ENCODE measurements at places on chromosomes 1 and 21.
A peak's percentile ranks its signal among the peaks of the same experiment; 100 is the strongest.

GRCh38 chr1:186775881-186776560, 52.7 kb upstream of the PLA2G4A start:
- no peak for DNase-seq

- DNase-seq, result no peak
Measured at GRCh38 chr1:6785728-6786505, 663 bp downstream of the CAMTA1 start.

- DNase-seq, result no peak
Measured at GRCh38 chr1:224175617-224176016, 7.4 kb upstream of the DEGS1 start.

- no peak for DNase-seq
Measured at GRCh38 chr1:29958271-29958670, 721.9 kb downstream of the PTPRU start.

DNA sequence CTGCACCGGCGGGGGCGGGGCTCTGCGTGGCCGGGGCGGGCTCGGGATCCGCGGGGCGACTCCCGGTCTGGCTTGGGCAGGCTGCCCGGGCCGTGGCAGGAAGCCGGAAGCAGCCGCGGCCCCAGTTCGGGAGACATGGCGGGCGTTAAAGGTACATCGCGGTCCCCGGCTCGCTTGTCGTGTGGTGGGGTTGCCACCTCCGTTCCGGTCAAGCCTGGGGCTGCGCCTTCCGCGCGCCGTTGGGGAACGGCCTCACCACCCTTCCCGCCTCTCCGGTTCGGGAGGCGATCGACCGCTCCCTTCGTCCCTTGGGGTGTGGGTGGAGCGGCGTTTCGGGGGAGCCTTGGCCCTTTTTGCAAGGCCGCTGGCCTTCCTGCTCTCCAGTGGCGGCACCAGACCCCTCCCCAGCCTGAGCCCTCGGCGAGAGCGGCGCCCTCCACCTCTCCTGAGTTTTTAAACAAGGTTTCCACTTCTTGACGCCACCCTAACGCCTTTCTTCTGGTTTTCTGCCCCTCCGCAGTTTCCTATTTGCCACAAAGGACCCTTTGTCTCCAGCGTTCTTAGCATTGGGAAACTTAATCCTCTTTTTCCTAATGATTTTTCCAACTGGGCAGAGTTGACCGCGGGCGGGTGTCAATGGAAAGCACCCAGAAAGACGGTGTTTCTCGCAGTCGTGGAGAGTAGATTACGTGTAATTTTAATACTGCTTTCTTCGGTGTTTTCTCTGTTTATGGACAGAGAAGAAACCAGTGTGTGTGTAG, at the start of the genes LEPR and LEPROT:
Gene LEPR (plus strand): TSS at position 79 of the 761 bp plus-strand sequence. CDS start 144,898 bp downstream, outside the sequence.
Gene LEPROT (plus strand): TSS at position 79 of the 761 bp plus-strand sequence. CDS start 57 bp downstream, at position 136.
- no peak for DNase-seq

DNA sequence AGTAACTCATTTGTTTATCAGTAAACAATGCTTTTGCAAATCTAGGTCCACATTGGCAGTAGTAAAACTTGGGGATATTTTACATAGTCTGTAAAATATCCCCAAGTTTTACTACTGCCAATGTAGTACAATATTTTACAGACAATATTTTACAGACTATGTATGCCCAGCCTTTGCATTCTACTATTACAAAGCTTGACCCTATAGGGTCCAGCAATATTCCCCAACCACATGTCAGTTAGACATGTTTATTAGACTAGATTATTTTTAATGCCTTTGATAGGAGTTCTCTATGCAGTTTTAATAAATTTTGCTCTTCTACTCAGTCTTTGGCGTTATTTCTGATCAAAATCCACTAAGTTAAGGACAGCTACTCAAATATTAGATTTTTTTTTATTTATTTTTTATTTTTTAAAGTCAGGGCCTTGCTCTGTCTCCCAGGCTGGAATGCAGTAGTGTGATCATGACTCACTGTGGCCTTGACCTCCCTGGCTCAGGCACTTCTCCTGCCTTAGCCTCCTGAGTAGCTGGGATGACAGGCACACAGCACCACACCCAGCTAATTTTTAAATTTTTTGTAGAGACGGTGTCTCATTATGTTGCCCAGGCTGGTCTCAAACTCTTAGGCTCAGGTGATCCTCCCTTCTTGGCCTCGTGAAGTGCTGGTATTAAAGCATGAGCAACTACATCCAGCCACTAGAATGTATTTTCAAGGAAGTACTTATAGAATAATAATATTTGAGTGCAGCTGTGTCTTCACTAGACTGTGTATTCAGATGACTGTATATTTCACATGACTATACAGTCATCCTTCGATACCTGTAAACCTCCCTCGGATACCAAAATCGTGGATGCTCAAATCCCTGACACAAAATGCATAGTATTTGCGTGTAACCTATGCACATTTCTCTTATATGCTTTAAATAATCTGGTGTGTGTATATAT, 19.8 kb downstream of the MIER1 start:
- peak; percentile 39 for DNase-seq

DNA sequence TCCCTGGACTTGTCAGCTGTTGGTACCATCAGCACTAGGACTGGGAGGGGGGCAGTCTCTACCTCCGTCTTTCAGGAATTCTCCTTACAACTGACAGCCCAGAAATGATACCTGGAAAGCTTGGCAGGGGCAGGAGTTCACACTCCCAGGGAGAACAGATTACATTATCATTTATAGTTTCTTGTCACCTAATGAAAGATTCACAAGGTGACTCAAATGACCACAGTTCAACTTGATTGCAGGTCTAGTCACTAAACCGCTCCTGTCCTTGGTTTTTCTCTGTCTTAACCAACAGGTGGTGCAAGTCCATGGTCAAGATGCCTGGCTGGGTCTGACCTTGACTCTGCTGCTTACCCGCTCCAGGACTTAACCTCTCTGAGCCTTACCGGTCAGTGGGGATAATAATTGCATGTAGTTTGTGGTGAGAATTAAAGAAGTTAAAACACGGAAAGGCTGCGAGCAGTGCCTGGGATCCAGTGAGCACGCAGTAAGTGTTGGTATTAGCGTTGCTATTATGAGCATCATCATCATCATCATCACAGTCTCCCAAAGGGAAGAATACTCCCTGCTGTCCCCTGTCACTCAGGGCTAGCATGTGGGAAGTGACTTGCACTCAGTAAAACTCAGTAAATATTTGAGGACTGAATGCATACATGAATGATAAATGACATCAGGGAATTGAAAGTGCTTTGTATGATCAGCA, 125.3 kb upstream of the CD34 start:
- DNase-seq, result no peak

GRCh38 chr1:157113631-157114030, 14.0 kb upstream of the ETV3L start:
- DNase-seq, result no peak

GRCh38 chr1:82762829-82763532, 962.2 kb downstream of the ADGRL2 start:
- DNase-seq, result no peak

- DNase-seq, result no peak
Measured at GRCh38 chr1:117527566-117528102, 78.2 kb upstream of the TENT5C start.

GRCh38 chr1:11285883-11286734, 13.1 kb downstream of the UBIAD1 start:
- DNase-seq, result no peak

- DNase-seq, result no peak
Measured at GRCh38 chr1:114009393-114009792, 30.1 kb downstream of the OLFML3 start.

DNA sequence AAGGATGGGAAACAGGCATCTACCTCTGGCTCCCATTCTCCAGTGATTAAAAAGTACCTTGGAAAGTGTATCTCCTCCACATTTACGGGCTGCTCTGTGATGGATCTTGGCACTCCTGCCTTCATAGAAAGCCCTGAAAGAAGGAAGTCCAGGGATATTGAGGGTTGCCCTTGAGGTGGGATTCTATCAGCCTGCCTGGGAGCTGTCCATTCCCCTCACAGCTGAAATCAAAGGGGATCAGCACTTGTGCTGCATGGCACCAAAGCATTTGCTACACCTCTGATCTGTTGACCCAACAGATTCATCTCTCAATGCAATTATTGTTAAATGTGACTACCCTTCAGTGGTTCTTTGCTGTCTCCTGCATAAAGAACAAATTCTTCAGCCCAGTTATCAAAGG, 442.0 kb upstream of the RUNX1 start:
- DNase-seq, result no peak

- no peak for DNase-seq
Measured at GRCh38 chr1:158830904-158831507, at the start of gene MNDA. Gene MNDA, plus strand, starts transcription at chr1:158831351. Its CDS starts 10,803 bp downstream, at chr1:158842154.

DNA sequence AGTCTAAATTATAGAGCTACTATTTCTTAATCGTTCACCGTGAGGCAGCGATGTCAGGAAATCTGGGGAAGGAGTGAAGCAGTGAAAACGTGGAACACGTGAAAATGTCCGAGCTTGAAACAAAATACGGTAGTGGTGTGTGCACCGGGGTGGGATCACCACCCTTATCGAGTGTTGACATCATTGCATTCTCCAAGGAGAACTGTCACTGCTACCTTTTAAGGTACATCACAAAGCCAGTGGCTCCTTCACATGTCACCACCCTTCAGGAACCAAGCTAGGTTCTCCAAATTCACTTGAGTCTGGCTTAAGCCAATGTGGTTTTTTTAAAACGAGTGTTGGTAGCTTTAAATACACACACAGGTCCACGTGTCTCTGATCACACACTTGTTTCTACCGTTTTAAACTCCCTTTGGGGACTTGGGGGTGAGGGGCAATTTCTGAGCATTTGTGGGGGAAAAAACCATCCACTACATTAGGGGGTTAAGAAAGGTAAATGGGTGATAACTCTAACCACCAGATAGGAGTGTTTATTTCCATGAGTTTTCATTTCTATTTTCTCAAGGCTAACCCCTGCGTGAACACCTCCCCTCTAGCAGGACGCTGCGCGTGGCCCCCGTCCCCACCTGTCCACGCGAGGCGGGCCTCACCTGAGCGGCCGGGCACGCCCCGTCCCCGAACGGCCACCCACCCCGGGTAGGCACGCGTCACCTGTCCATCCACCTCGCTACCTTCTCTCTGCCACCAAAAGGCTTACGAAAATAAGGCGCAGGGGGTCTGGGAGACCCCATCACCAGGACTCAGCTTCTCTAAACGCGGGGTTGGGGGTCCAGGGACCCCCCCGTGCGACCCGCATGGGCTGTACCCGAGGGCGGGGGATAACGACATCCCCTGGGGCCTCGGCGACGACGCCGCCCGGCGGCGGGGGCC, 978 bp downstream of the PRDM15 start:
- no peak for DNase-seq

- DNase-seq, result peak; percentile 26
Measured at GRCh38 chr1:66996018-66996682, 57.8 kb downstream of the SLC35D1 start.

DNA sequence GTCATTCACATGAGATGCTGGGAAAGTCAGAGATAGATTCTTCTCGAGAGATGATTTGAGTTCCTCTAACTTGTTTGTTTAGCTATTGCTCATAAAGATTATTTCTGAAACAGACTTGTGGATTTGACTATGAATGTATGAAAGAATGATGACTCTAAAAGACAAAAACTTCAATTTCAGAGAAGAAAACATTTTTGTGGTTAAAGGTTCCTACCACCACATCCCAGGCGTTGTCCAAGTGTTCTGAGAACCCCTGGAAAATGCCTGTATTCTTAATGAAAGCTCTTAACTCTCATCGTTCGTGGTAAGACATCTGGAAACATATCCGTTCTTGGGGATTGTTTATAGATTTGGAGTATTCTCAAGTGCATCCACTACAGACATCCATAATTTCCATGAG, 228.7 kb downstream of the BARHL2 start:
- no peak for DNase-seq

DNA sequence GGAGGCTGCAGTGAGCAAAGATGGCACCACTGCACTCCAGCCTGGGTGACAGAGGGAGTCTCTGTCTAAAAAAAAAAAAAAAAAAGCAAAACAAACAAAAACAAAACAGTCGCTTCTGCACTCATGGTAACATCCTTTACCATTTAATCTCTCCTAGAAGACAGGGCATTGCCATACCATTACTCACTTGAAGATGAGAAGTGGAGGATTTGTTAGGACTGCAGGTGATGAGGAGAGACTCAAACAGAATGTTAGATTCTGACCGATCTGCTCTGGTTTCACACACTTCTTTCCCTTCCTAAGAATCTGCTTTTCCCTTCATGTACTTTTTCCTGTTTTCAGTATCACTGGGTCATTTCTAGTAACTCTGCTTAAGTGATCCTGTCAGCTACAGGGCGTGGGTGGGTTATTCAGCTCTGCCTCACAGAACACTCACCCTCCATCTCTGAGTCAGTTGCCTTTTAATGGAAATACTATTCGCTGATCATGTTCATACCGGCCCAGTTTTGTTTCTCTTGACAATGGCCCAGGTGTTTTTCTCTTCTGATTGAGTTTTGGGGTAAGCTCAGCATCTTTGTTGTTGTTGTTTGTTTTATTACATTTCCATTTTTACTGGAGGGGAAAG, 148.0 kb upstream of the ERG start:
- DNase-seq, result no peak

- peak; percentile 83 for DNase-seq
Measured at GRCh38 chr21:45142469-45143308, 68.3 kb downstream of the ADARB1 start.

DNA sequence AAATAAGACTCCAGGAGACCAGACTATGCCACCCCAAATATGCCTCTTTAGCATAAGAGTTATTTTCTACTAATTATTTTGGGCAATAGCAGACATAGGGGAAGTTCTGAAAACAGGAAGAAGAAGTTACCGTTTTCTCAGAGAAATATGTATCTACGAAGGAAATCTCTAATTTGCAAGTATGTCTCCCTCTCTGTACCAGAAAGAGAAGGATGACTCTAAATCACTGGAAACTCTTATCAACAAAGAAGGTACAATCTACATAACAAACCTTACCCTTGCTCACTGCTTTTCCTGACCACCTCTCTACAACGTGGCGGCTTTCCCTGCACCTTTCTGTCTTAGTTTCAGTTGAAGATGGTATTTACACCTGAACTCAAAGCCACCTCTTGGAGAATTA, 49.0 kb downstream of the OMA1 start:
- DNase-seq, result no peak

GRCh38 chr1:200108659-200109058, 81.1 kb downstream of the NR5A2 start:
- DNase-seq, result no peak

DNA sequence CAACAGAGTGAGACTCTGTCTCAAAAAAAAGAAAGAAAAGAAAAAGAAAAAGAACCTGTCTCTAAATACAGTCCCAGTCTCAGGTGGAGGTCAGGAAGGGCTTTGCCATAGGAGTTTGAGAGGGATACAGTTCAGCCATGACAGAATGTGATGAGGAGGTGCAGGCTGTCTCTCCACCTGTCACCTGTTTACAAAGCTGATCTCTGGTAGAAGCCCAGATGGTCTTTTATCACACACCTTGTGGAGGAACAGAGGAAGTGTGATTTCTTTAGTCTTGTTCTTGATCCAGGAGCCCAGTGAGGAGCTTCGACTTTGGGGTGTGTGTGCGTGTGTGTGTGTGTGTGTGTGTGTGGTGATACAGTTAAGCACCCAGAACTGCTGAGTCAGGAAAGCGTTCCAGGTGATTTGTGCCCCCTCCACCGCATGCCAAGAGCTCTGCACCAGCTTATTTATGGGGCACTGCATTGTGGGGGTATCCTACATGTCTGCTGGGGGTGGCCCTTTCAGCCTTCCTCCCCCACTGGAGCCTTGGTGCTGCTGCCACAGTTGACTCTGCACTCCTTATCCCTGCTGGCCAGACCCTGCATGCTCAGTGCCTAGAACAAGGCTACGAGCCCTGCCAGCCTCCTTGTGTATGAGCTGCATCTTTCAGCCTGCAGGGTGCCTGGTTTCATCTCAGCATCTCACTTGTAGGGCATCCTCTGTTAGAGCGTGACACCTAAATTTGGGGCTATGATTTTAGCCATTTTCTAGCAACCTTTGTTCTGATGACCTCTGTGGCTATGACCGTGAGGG, 19.3 kb downstream of the DOP1B start:
- no peak for DNase-seq

All from brain pericyte (primary cell).